ENCODE measurements at places on chromosomes 4 and X.

GRCh38 chr4:122548452-122548851 lies 72.4 kb downstream of the IL21 start:
- DNase-seq = no peak

DNA sequence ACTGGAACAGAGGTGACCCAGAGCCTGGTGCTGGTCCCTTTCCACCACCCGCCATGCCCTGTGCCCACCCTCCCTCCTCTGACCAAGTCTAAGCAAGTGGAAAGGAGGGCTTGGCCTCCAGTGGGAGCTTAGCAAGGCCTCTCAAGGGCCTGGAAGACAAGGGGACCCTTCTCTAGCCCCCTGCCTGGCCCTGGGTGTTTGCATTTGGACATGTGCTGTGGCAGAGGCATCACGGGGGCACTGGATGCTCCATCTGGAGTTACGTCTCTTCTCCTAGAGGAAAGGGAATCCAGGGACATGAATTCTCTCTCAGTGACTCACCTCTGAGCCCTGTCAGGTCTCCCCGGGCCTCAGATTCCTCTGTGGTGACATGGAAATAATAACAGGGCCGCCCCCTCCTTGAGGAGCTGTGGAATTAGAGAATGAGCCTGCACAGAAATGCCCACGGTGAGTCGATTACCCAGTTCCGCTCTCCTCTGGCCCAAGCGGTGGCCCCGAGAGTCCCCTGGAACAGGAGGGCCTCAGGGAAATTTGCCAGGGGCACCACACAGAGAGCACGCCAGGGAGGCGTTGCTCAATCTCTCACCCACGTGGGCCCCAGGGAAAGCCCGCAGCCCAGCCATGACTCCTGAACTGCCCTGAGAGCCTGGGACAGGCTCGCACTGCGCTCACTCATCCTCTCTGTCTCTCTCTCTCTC lies 189.6 kb downstream of the BCOR start:
- peak; percentile 59 for DNase-seq

DNA sequence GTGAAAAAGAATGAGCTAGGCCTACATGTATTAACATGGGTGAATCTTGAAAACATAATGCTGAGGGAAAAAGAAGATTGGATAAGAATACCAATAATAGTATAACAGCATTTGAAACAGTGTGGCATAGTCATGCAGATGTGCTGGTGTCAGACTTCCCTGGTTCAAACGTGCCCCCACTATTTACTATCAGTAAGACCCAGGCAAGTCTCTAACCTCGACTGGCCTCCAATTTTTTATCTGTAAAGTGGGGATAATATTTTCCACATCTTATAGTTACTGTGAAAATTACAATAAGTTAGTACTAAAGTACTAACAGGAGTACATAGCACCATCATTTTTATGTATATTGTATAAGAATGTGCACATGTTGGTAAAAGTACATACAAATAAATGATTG lies 17.0 kb upstream of the SLAIN2 start:
- no peak for DNase-seq

DNA sequence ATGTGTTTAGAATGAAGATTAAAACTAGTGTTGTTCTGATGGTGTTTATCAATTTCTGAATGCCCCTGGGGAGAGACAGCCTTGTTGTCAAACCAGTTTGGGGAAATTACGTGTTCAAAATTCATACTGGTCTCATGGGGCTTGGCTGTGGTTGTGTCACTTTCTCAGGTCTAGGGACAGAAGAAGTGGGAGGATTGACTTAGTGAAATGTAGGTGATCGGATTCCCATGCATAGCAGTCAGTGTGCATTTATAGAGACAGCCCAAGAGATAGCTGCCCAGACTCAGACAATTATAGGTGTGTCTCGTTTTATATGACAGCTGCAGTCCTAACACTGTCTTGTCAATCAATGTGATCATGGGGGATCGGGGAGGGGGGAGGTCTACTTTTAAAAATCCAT lies 94.4 kb upstream of the CLCN4 start:
- no peak for DNase-seq

GRCh38 chr4:147318586-147318985 lies 162.3 kb upstream of the EDNRA start:
- DNase-seq = no peak

- no peak for DNase-seq
Measured at GRCh38 chrX:115591856-115592842, 31.2 kb downstream of the PLS3 start.

DNA sequence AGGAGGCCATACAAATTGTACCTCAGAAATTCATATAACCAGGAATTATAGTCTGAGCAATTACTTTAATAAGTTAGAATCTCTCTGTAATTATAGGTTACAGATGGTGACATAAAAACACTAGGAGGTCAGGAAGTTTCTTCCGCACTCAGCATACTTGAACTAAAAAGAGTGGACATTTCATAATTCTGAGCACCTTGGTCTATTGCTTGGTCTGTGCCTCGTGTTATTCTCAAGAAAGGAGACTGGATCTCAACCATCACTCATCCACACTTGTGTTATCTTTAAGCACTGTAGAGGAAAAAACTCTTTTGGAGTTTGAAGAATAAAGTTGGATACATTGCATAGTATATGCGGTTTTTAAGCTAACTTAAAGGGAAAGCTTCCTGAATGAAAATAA lies 91.1 kb downstream of the SYNPO2 start:
- no peak for DNase-seq

DNA sequence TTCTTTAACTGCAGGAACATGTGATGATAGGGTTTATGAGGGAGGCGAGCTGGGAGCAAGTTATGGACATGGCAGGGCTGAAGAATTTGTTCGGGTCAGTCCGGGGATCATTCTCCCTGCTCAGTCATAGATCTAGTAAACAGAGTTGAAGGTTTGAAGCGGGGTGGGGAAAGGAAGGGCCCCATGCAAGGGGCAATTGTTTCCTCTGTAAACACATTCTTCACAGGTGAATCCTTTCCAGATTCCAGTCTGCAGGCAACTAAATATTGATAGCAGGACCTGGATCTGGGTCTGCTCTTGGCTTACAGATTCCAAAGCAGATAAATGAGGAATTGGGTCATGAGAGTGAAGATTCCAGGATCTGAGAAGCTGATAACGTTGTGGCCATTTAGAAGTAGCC lies 44.3 kb upstream of the ARHGAP24 start:
- DNase-seq = no peak

- no peak for DNase-seq
Measured at GRCh38 chrX:69297506-69297905, 132.3 kb upstream of the PJA1 start.

GRCh38 chr4:54228056-54228527 lies 1.0 kb upstream of the PDGFRA start:
- DNase-seq = peak; percentile 33

- no peak for DNase-seq
Measured at GRCh38 chrX:75623535-75623934, 100.7 kb upstream of the ZDHHC15 start.

- no peak for DNase-seq
Measured at GRCh38 chr4:142473218-142473959, 372.7 kb downstream of the INPP4B start.

- DNase-seq = no peak
Measured at GRCh38 chr4:184953421-184953945, 64.8 kb upstream of the HELT start.

- peak; percentile 23 for DNase-seq
Measured at GRCh38 chr4:139214039-139214534, 37.1 kb upstream of the ELF2 start.
